Left forelimb (tissue), 1 donor: ENCODE measurements at places on chromosomes 4 and X.

GRCh38 chr4:107060388-107060787, 24.3 kb upstream of the DKK2 start:
- DNase-seq = no peak

- DNase-seq = no peak
Observed at GRCh38 chr4:93116624-93117023, 711.9 kb upstream of the ATOH1 start.

DNA sequence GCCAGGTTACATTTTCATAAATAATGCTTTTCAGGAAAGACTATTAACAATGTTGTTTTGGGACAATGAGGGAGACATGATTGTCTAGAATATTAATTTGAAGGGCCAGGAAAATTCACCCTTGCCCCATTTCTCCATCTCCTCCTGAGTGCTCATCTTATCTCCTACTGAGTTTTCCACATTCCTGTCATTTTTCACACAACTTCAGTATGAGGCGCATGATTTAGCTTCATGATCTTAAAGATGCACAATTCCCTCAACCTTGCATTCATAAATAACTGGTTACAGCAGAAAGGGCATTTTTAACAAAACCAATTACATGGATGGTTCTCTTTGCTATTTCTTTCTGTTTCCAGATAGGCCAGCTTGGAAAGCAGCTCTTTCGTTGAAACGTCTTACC, 1699.2 kb upstream of the IGFBP7 start:
- DNase-seq = no peak

- DNase-seq = no peak
Observed at GRCh38 chr4:19739101-19739651, 512.5 kb upstream of the SLIT2 start.
